ENCODE measurements at places on chromosomes 13 and 19.

- DNase-seq = no peak
Measured at GRCh38 chr19:16018801-16019551, 57.3 kb upstream of the TPM4 start.

DNA sequence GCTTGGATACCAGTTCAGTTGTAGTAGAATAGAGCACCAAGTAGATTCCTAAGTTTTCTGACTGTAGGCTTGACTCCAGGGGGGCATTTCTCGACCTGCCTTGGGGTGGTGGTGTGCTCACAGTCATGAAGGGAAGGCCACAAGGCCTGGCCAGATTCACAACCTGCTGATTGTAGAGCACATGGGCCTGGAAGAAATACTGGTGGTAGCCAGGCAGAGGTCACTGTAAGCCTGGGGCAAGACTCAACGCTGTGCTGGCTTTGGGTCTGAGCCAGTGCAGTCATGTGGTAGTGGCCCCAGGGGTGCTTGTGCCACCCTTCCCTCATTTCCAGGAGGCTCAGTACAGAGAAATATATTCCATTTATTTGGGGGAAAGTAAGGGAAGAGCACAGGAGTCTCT lies 832.3 kb upstream of the SLC10A2 start:
- no peak for DNase-seq

DNA sequence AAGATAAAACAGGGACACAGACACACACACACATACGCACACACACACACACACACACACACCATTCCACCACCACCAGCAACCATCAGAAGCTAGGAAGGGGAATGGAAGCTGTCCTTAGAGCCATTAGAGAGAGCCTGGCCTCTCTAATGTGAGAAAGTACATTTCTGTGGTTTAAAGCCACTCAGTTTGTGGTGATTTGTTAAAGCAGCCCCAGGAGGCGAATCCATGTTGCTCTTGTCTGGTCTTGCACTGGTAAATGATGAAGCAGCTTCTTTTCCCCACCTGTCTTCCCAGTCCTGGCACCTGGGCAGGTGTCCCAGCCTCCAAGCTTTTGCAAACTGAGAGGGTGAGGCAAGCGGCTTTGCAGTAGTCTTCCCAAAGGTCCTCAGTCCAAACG lies 118.9 kb upstream of the KL start:
- no peak for DNase-seq

GRCh38 chr19:39970425-39970674 lies 615 bp upstream of the PSMC4 start:
- no peak for DNase-seq

DNA sequence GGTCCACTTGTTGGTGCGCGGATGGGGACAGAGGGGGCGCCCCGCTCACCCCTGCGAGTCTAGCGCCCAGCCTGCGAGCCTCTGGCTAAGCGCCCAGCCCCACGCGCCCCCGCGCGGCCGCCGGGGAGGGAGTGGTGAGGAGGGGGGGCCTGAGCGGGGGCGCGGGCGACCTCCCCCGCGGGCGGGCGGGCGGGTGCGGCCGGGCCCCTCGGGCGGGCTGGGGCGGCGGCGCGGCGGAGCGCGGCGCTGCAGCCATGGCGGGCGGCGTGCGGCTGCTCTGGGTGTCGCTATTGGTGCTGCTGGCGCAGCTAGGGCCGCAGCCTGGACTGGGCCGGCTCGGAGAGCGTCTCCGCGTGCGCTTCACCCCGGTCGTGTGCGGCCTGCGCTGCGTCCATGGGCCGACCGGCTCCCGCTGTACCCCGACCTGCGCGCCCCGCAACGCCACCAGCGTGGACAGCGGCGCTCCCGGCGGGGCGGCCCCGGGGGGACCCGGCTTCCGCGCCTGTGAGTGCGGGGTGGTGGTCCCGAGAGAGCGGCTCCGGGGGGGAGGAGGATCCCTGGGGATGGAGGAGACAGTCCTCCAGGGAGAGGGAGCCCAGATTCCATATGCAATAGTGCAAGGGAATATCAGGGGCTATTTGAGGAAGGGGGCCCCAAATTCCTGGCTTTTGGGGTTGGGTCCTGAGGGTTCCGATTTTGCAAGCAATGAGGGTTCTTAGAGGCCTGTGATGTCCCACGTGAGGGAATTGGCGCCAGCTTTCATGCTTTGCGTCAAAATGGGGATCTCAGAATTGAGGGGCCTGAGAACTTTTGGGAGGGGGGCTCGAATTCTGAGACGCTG lies at the start of gene LTBP4:
LTBP4 (plus strand) TSS at position 236 of the 841 bp plus-strand sequence; CDS start at position 255, 19 bp downstream.
- DNase-seq = no peak

- no peak for DNase-seq
Measured at GRCh38 chr13:113641426-113641825, 16.6 kb downstream of the ATP4B start.

Measured in naive thymus-derived CD8-positive, alpha-beta T cell (primary cell).